ENCODE measurements at places on chromosomes 4 and X.

- no peak for DNase-seq
These were observed 2.4 kb downstream of the RAP2C start for GRCh38 chrX:132216806-132217202.

DNA sequence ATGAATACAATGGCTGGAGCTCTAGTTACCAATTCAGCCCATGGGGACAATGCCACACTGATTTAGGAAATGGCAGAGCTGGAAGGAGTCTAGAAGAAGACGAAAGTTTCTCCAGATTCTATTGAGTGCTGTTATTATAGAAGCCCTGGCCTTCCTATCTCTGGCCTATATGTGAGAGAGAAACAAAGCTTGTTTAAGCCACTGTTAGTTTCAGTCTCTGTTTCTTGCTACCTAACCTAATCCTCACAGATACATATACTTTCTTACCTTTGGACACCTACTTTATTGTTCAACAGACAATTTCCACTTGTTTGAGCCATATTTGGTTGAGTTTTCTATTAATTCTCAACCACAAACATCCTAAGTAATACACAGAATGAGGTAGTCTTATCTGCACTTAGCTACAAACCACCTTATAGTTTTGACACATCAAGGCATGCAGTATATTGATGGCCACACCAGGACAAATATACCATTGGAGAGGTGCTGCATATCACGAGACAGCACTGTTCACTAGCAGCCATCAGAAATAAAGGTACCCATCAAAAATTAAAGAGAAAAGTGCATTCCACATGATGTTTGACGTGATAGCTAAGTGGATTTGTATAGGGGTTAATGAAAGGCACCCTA, 190.2 kb downstream of the SMIM20 start:
- no peak for DNase-seq

DNA sequence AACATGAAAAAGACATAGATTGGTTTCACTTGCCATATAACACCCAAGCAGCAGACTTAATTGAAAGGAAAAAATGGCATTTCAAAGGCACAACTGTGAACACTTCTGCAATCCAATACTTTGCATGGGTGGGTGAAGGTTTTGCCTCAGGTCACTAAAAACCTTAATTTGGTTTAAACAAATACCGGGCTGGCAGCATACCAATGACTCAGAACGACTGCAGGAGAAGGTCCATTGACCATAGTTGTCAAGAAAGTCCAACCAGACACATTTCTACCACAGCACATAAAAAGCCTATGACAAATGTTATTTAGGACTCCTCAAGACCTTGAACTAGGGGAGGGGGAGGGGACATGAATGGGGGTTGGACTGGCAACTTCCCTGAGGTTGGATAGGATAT, 183.6 kb upstream of the TRPC5 start:
- no peak for DNase-seq

DNA sequence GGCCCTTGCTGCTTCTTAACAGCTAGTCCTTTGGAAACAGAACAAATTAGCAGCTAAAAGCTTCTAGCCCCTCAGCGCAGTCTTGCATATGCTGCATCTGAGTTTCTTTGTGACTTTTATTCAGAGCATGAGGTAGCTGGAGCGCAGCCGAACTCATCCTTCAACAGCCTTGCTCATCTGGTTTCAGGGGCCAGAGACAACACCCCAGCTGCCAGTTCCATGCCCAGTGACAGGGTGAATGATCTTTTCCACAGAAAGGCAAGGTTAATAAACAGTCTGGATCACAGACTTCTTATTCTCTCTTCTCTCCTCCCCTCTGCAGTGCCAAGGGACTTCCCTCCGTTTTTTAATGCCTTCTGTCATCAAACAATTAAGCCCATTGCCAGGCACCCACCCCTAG, 216.6 kb upstream of the INTU start:
- DNase-seq: no peak

DNA sequence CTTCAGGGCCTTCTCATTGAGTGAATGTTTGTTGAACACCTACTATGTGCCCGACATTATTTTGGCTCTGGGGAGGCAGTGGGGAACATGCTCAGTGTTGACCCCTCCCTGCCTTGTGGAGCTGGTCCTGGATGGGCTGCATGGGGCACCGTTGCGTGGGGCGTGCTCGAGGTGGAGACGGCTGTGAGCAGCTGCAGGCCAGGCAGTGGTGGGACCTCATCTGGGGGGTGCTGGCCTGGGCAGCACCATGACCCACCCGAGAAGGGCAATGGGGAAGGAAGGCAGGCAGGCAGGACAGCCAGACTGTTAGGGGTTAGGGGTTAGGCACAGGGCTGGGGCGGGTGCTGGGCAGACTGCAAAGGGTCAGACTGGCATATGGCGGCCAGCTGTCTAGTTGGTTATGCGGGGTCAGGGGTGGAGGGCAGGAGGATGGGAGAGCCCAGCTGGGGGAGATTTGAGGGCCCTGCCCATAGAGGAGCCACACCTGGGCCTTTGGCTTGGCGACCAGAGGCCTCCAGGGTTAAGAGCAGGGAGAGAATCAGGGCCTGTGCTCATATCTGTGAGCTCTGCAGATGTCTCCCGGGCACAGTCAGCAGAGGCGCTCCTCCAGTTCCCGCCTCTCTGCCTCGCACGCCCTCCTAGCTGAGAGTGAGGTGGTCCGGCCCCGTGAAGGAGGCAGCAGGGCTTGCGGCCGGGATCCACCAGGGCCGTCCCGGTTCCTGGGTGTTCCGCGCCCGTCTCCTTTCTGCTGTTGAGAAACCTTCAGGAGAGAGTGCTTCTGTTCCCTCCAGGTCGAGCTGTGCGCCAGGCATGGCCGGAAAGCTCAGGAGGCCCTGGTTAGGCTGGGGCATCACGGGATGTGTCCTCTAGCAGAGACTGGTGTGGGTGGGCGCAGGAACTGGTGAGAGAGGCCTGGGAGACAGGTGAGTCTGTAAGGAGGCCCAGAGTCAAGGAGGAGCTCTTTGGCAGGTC, 73.3 kb downstream of the RGS12 start:
- DNase-seq: no peak

DNA sequence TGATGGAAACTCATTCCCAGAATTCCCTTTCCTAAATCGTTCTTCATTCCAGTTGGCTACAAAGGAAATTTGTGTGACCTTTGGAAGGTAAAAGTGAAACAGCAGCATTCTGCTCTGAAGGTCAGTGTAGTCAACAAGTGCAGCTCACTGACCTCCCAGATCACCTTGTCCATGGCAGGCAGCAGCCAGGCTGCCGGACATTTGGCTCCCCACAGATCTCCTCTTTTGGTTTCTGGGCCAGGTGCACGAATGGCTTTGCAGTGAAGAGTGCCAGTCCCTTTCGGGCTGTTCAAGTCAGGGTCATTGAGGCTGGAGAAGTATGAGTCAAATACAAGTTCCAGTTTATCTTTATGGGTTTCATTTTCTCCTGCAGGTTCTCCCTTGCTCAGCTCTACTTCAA, 14.3 kb downstream of the GPRIN3 start:
- DNase-seq: no peak

DNA sequence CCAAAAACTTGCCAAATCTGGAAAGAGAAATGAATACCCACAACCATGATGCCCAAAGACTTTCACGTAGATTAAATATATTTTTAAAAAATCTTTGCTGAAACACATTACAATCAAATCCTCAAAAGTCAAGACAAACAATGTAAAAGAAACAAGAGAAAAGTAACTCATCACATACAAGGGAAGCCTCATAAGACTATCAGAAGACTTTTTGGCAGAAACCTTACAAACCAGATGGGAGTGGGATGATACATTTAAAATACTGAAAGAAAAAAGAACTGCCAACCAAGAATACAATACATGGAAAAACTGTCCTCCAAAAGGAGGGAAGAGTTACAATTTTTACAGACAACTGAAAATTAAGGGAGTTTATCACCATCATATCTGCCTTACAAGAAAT, 319.0 kb upstream of the INTU start:
- no peak for DNase-seq

GRCh38 chr4:3313556-3314228, 20.9 kb downstream of the RGS12 start:
- DNase-seq: no peak
